ENCODE measurements at places on chromosomes 1 and 21.

DNA sequence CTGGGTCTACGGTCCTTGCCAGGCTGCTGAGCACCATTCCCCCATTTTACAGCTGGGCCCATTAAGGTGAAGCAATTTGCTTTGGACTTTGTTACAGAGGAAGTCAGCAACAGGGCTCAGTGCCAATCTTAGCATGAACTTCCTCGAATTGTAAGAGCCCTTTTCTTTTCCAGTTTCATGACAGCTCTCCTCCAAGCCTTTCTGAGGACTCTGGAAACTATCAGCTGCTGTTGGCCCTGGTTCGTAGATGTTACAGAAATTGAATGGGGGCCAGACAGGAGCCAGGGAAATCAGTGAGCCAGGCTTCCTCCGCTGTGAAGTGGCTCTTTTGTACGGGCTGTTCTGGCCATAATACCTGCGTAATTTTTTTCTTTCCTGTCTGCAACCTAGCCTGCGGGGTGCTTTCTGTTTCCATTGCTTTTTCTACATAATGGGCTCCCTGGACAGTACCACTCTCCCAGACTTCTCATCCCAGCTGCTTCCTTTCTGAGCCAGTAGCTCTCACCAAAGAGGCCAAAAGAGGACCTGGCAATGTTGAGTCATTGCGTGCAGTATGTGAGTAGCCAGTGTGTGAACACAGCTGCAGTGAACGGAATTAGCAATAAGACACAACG lies 386.3 kb downstream of the DISC1 start:
- no peak for DNase-seq

DNA sequence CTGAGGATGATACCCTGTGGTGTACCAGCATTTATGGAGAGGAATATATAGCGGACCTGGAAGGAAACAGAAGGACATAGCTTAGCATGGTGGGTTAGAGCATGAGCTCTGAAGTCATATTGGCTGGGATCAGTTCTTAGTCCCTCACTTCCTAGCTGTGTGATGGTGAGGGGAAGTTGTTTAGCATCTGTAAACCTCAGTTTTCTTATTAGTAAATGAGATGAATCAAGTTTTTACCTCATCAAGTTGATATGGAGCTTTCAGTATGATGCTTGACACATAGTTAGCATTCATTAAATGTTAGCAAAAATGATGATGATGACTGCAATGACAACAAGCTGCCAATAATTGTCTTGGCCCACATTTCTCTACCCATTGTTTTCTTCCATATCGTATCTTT lies 84.8 kb downstream of the NEK7 start:
- no peak for DNase-seq

- no peak for DNase-seq
Measured at GRCh38 chr1:59638231-59638711, 176.5 kb upstream of the HOOK1 start.

DNA sequence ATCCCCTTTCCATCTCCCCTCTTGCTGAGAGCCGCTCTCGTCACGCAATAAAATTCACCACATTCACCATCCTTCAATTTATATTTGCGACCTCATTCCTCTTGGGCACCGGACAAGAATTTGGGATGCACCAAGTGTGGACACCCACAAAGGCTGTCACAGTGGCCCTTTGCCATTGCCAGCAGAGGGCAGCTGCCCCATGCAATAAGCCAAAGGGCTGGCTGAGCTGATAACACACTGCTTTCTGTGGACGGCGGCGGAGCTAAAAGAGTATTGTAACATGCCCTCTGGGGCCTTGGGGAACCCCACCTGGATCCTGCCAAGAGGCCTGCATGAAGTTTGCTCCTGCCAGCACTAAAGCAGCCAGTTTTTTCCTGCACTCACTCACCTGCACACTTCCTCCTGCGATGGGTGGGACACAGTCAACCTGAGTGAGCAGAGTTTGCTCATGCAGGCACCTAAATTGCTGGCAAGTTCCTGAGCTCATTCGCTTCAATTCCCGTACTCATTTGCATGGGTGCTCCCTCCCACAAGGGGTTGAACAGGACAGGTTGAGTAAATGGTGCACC lies 792.3 kb upstream of the ADAMTS5 start:
- no peak for DNase-seq

DNA sequence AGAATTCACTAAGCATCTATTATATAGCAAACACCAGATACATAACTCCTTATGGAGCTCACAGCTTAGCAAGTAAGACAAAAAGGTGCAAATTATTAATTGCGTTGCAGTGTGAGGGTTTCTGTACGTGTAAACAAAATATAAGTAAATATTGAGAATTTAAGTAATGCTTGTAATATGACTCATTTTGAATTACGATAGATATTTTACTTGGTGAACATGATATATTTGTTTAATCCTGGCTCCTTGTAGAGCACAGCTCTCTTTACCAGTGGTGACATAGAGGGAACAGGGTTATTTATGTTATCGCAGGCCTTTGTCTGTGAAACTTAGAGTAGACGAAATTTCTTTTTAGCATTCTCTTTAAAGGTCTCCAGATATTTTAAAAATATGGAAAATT lies 36.4 kb downstream of the LYPLAL1 start:
- DNase-seq, result no peak

- no peak for DNase-seq
Measured at GRCh38 chr1:92326681-92327080, 27.8 kb downstream of the RPAP2 start.

DNA sequence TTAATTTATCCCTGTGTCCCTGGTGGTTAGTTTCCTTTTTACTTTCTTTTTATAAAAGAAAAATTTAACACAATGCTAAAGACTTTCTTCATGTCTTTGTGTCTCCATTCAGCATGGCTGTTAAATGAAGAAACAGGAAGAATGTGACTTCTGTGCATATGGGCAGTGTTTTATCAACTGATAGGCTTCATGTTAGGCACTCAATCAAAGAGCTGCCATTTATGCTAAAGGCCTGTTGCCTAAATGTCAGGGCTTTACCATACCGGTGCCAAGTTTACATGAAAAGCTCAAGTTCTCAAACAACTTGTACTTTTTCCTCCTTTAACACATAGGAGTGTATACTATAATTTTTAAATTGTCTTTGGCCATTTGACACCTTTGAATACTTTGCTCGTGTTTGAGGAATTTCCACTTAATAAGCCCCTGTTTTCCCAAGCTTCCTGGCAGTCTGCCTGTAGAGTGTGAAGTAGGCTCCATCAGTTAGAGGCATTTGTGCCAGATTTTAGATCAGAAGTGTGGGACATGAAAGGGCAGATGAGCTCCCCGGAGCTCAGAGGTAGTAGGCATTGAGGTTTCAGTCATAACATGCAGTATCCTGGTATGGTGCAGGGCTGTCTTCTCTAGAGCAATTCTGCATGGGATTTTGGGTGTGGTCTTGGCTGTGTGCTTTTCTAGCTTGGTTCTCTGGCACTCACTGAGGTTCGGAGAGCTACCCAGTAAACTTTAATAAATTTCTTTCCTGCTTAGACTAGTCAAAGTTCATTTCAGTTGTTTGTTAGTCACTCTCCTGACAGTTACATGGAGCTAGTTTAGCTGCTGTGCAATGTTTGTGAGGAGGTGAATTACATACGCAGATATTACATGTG lies 119.0 kb downstream of the LEPR start:
- DNase-seq, result no peak
